NT2/D1 (cell line): ENCODE measurements at places on chromosomes 7 and 10.

GRCh38 chr10:71332466-71332865, 13.4 kb downstream of the SLC29A3 start:
- no peak for DNase-seq

- no peak for DNase-seq
These were observed 39.6 kb downstream of the BZW2 start for GRCh38 chr7:16685535-16685934.

DNA sequence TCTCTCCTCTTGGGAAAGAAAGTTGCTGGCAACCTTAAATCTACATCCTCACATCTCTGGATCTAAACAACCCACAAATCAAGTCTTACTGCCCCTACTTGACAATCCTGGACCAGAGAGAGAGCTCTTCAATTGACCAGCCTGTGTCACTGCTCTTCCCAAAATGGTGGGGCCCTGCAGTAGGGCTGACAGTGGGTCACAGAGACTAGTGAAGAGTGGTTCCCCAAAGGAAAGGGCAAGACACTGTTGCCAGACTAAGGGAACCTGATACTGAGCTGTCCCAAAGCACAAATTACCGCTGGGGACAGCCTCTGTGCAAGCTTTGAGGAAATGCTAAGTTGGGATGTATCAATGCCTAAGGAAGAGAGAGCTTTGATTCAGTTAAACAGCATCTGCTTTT, 4.5 kb upstream of the GPRIN2 start:
- DNase-seq: no peak

DNA sequence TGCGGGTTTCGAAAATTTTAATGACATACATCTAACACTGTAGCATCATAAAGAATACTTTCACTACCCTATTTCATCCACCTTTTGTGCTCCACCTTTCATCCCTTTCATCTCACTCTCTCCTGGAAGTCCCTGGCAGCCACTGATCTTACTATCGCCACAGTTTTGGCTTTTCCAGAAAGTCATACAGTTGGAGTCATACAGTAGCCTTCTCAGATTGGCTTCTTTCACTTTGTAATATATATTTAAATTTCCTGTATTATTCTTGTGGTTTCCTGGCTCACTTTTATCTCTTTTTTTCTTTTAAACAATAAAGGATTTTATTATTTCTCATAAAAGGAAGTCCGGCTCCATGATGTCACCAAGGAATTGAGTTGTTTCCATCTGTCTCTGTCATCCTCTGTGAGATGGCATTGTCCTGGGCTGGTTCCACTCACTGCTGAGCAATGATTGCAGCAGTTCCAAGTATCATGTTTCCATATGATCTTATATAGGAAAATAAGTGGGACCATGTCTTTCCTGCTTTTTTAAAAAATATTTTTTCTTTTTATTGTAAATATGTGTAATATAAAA, 626.3 kb downstream of the POM121L12 start:
- no peak for DNase-seq

GRCh38 chr10:130046591-130046990, 64.0 kb downstream of the C10orf143 start:
- no peak for DNase-seq

- no peak for DNase-seq
These were observed 199.6 kb downstream of the HERPUD2 start for GRCh38 chr7:35495377-35495776.
